ENCODE measurements at places on chromosomes 12 and 14.

- DNase-seq, result no peak
Observed at GRCh38 chr14:96145116-96145864, 59.3 kb upstream of the BDKRB2 start.

GRCh38 chr14:40004871-40005500, 572.8 kb upstream of the FBXO33 start:
- no peak for DNase-seq

- no peak for DNase-seq
Observed at GRCh38 chr12:100164153-100164704, 21.6 kb upstream of the BLTP3B start.

DNA sequence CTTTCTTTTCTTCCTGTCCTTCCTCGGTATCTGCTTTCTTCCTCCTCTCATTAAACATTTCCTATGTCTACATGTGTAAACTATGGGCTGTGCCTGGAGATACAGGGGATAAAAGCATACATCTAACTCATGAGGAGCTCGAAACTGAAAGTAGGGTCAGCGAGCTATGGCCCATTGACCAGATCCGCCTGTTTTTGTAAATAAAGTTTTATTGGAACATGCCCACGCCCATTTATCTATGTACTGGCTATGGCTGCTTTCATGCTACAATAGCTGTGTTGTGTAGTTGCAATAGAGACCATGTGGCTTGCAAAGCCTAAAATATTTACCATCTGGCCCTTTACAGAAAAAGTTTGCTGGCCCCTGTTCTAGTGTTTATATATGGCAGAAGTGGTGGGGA, 500.8 kb upstream of the GARIN6 start:
- DNase-seq, result no peak

- no peak for DNase-seq
Observed at GRCh38 chr14:74649673-74650072, 37.6 kb upstream of the LTBP2 start.

DNA sequence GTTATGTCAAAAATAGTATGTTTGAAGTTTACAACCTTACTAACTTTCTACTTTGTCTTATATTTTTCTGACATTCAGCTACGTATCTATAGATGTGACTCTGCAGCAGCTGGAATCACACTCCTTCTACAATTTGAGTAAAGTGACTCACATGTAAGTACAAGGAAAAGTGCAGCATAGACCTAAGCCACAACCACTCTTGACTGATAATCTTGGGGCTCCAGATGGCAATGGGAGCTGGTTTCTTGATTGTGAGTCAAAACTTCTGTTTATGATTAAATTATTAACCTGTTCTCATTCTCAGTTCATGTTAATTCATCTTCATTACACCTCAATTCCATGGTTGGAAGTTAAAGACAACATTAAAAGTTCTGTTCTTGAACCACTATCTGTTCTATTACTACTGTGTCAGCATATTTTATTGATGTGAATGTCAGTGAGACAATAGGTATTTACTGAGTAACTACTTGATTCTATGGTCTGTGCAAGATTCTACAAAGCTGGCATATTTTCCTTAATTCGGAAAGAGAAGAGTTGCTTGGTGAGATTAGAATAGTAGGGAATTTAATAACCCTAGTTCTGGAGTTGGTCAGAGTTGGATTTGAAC, 112.9 kb downstream of the TSHR start:
- DNase-seq, result no peak

DNA sequence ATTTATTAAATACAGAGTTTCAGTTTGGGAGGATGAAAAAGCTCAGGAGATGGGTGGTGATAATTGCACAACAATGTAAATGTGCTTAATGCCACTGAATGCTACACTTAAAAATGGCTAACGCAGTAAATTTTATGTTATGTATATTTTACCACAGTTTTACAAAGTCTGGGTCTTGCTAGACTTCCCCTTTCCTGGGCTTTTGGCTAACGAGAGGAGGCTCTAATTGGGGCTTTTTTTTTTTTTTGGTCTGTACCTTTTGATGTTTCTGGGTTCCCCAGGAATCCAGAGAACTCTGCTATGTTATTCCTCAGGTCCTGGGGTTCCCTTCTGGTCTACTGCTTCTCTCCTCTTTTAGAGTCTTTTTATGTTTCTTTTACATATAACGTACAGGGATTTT, 355.5 kb downstream of the CACNA1C start:
- DNase-seq, result no peak

DNA sequence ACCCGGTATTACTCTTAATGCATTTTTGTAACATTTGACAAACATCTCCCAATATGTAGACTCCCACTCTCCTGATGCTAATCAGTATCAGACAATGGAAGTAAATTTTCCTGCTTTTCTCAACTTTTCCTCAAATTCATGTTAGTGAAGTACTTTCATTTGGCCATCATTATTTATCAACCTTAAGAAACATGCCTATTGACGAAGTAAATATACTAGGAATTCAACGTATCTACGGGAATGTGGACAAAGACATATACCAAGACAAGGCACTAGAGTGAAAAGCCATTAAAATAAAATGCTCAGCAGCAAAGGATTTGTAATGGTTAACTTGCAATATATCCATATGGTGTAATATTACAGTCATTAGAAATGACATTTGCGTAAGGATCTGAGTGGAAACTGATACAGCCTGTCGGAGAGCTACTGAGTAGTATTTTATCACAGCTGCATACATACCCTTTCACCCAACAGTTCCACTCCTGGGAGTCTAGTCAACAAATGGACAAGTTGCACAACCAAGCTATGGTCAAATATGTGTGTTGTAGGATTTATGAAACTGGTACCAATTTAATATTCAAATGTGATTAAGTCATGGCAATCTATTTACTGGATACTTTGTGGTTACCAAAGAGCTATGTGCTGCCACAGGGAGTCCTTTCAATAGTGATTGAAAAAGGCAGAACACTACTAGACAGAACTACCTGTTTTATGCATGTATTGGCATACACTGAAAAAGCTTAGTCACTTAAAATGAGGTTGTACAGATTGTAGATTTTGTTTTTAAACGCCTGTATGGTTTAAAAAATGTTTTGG, 26.5 kb downstream of the NUDT4 start:
- DNase-seq, result no peak

DNA sequence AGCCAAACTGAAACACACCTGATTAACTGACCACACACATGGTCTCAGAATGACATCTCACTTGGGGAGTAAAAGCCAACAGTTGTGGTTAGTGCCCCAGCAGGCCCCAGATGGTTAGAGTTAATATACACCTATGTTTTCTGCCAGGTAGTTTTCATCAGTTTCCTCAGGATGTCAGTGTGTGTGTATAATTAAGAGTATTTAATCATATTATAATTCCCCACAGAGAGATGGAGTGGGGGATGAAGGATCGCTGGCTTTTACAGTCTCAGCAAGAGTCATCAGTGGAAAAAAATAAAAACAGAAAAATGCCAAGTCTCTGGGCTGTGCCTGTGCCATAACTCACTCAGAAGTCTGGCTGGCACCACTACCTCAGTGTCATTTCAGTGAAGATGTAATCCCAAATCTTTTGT, 412.5 kb downstream of the ZFP36L1 start:
- no peak for DNase-seq

- no peak for DNase-seq
Observed at GRCh38 chr12:103745962-103746361, 95.1 kb downstream of the NT5DC3 start.

DNA sequence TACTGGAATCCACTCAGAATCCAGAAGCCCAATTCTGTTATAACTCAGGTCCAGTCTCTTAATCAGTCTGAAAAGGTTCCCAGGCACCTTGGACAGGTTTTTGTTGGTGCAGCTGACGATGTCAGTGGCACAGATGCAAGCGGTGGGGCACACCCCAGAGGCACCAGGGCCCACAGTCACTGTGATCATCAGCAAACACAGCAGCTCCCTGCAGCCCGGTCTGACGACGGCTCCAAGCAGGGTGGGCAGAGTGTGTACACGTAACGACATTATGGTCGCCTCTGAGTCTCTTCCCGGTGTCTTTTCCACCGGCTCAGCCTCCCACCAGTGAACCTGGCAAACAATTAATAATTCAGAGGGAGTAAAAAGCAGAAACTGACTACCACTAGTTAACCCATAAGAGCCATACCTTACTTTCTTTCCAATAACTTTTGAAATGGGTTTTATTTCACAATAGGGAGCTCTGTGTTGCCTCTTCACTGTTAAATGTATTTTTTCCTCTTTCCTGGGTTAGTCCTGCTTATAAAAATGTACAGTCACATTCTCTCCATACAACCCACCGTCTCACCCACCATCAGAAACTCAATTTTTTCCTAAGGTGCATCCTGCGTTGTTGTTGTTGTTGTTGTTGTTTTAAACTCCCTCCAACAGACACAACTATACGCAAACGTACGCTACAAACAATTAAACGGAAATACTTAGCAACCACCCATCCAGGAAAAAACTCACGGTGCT, 521 bp upstream of the PCED1B start:
- peak; percentile 16 for DNase-seq

DNA sequence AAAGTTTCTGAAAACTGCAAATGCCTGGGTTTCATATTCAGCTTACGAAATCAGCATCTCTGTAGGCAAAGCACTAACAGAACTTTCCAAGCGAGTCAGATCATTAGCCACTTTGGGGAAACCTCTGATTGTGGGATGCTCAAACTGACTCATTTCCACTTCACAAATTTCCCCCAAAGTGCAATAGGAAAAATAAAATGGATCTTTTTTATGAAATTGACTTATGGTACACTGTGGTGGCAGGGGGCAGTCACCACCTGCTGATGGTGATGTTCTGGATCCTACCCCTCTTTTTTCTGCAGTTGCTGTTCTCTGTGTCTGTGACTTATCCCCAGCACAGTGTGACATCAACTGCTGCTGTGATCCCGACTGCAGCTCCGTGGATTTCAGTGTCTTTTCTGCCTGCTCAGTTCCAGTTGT, 5.6 kb downstream of the TCTN1 start:
- no peak for DNase-seq

GRCh38 chr14:68239988-68240771, 420.6 kb downstream of the RAD51B start:
- no peak for DNase-seq

DNA sequence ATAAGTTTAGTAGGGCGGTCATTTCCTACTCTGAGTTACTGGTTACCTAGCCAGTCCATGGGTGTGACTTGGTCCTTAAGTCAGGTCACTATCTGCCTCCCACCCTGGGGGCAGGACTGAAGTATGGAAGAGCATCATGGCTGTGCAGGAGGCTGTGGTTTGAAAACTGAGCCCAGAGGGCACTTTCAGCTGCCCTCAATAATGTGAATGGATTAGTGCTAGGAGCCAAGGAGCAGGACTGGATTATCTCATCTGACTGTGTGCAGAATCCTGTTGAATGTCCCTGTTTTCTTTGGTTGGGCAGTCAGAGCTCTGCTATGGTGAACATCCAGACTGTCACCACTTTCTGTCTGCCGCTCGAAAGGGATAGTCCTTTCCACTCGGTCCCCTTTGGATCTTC, 1.6 kb downstream of the ATXN7L3B start:
- DNase-seq, result no peak

- no peak for DNase-seq
Observed at GRCh38 chr14:33454707-33455106, 496.2 kb downstream of the EGLN3 start.

DNA sequence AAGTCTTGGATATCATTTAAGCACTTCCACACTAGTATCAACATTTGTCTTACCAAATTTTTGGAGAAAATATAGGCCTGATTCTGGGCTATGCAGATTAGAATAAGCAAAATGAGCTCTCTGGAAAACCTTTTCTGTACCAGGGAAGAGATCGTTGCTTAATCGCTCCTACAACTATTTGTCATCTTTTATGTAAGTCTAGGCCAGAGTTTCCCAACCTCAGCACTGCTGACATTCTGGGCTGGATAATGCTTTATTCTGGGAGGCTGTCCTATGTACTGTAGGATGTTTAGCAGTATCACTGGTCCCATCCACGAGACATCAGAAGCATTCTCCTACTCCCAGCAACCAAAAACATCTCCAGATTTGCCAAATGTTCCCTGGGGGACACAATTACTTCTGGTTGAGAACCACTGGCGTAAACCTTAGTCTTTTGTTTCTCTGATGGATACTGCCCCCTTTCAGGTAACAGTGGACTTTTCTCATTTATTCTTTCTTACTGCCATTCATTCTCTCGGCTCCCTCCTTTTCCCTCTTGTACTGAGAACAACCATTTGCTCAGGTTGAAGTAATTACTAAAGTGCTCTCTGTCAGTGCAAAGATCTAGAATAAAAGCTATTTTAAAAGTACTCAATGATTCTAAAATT, 316.9 kb upstream of the E2F7 start:
- DNase-seq, result no peak

DNA sequence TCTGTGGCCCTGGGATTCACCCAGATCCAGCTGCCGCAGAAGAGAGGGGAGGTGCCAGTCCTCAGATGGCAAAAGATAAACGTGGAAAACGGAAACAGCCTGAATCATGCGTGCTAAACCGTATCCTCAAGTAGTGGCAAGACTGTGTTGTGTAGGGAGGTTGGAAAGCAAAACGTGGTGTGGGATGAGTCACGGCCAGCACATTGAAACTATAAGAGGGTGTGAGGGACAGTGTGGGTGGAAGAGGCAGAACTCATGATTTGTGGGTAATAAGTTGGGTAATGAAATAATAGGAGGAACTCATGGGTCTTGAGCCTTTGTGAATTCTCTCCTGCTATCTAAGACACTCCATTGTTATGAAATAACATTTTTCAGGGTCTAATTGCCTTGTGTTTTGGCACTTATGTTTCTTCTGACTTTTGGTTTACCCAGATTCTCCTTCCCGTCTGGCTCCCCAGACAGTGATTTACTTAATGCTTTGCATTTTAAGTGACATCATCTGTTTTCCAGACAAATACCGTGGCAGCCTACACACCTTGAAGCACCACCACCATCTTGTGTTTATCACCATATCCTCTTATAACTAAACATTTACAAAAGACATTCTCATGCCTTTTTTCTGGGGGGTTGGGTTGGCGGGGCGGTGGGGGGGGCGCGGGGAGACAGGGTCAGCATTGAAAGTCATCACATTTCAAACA, 62.3 kb upstream of the PTCSC3 start:
- no peak for DNase-seq

DNA sequence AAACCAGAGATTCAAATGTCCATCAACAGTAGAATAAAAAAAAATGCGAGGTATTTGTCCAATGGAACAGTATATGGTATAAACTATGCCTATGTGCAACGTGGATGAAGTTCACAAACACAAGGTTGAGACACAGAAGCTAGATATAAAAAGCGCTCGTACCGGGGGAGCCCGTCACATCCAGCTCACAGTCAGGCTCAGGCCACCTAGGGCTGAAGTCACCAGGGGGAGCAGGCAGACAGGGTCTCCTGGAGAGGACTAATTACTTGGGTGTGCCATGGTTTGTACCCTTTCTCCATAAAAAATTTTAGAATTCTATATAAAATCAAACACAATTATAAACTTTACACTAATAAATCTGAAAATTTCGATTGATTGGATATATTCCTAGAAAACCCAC, 13.6 kb downstream of the AHNAK2 start:
- no peak for DNase-seq

- no peak for DNase-seq
Observed at GRCh38 chr14:89320381-89321000, 96.5 kb downstream of the FOXN3 start.

- no peak for DNase-seq
Observed at GRCh38 chr12:121976950-121977349, 44.7 kb upstream of the BCL7A start.
